ENCODE measurements at places on chromosomes 5 and 9.

GRCh38 chr9:129435291-129435690 lies 185.6 kb downstream of the C9orf50 start:
- H3K27me3 ChIP-seq: peaks cover 36% of the 10 kb centered on the region
- H3K27ac ChIP-seq: no peak overlapping the region
- no peak for DNase-seq
- no peaks in the 10 kb centered on the region for H3K36me3 ChIP-seq
- no peak overlapping the region for H3K4me3 ChIP-seq

GRCh38 chr9:89793124-89793495 lies 188.3 kb downstream of the GADD45G start:
- DNase-seq: no peak
- H3K4me3 ChIP-seq: no peak overlapping the region
- H3K27me3 ChIP-seq: peaks cover 3% of the 10 kb centered on the region
- H3K27ac ChIP-seq: no peak overlapping the region

DNA sequence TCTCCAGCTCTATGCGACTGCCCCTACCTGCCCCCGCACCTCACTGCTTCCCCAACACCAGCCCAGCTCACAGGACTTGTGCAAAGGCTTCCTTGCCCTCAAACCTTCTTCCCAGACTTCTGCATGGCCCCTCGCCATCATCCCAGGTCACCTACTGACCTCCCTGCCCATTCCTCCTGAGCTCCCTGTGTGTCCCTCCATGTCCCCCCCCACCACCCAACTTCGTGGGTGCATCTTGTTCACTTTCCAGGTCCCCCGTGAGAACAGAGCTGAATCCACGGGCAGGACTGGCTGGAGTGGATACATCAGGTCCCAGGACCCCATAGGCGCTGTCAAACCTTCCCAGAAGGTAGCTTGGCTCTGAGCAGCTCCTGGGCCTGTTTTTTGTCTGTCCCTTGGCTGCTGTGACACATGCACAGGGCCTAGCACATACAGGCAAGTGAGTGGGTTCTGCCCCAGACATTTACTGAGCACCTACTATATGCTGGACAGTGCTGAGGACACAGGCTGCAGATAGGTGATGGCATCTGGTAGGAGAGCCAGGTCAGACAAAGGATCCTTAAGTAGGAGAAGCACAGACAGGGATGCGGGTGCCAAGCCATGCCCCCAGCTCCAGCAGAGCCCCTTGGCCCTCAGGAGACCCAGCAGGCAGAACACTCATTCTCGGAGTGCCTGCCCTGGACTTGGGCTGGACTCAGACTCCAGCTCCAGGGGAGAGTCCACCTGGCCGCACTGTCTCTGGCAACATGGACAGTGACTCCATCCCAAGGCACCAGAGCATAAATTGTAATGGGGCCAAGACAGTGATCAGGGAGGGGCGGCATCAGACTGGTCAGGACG lies 15.0 kb downstream of the NINJ1 start:
- H3K27me3 ChIP-seq: peaks cover 6% of the 10 kb centered on the region
- peaks cover 5% of the 10 kb centered on the region for H3K36me3 ChIP-seq
- H3K4me1 ChIP-seq: peaks cover 2% of the 10 kb centered on the region
- H3K4me3 ChIP-seq: no peak overlapping the region
- peak; percentile 10 for DNase-seq

- no peak for DNase-seq
- no peaks in the 10 kb centered on the region for H3K27me3 ChIP-seq
- H3K36me3 ChIP-seq: no peaks in the 10 kb centered on the region
- H3K4me3 ChIP-seq: no peak overlapping the region
- H3K4me1 ChIP-seq: no peaks in the 10 kb centered on the region
These were observed 590.3 kb upstream of the C9orf72 start for GRCh38 chr9:28163619-28164018.

DNA sequence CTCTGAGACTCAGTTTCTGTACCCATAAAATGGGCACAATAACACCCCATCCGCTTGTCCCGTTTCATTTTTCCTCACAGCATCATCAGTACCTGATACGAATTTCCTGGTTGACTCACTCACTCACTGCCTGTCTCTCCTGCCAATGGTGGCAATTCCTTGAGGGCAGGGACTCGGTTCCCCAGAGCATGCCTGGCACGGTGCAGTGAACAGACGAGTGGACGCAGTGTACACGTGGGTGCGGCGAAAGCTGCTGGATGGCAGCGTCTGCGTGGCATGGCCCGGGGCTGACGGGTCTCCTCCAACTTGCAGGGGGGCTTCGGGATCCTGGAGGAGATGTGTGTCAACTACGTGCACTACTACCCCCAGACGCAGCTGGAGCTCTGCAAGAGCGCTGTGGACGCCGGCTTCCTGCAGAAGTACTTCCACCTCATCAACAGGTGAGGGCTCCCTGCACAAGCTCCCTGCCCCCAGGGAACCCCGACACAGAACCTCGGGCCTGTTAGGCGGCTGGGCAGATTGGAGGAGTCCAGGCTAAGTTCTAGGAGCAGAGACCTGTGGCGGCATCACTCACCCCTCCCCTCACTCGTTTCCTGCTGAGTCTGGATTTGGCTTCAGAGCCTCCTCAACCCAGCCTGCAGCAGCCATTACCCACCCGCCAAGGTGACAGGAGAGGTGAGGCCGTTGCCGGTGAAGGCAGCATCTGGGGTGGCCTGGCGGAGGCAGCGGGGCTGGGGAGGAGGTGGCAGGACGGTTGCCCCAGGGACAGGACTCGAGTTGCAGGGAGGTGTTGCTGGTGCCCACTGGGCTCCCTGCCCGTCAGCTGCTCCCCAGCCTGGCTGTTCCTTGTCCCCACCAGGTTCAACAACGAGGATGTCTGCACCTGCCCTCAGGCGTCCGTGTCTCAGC lies 20.3 kb downstream of the DBH start:
- no peak overlapping the region for H3K4me3 ChIP-seq
- peaks cover 12% of the 10 kb centered on the region for H3K4me1 ChIP-seq
- no peaks in the 10 kb centered on the region for H3K36me3 ChIP-seq
- H3K27me3 ChIP-seq: peaks cover 2% of the 10 kb centered on the region
- no peak overlapping the region for H3K27ac ChIP-seq

- no peak for DNase-seq
- no peak overlapping the region for H3K27ac ChIP-seq
- no peaks in the 10 kb centered on the region for H3K27me3 ChIP-seq
- peaks cover 4% of the 10 kb centered on the region for H3K36me3 ChIP-seq
- peaks cover 28% of the 10 kb centered on the region for H3K4me1 ChIP-seq
These were observed 77.6 kb upstream of the SAP30L start for GRCh38 chr5:154368041-154368800.

GRCh38 chr9:108671176-108671575 lies 184.6 kb downstream of the ACTL7B start:
- no peaks in the 10 kb centered on the region for H3K4me1 ChIP-seq
- no peak overlapping the region for H3K4me3 ChIP-seq
- H3K36me3 ChIP-seq: no peaks in the 10 kb centered on the region
- peaks cover 4% of the 10 kb centered on the region for H3K27me3 ChIP-seq

DNA sequence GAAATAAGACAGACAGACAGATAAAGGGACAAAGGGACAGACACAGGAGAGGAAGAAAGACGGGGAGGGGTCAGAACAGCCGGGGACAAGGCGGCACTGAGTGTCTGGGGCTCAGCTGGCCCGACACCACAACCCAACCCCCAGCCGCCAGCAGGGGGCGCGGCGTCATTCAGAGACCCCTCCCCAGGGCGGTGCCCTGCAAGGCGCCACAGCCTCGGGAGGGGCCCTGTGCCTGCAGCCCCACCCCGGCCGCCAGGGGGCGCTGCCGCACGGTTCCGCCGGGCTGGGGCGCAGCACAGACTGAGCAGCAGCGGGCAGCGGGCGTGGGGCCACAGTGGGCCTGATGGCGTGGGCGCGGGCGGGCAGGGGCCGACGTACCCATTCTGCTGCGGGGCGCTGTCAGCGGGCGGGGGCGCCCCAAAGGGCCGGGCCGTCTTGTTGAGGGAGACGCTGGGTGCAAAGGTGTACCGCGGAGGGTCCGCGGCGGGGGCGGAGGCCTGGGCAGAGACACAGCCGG lies 5.9 kb downstream of the PDLIM7 start:
- H3K27me3 ChIP-seq: peaks cover 7% of the 10 kb centered on the region
- peak overlapping the region; percentile 83 for H3K4me3 ChIP-seq
- H3K4me1 ChIP-seq: peaks cover 17% of the 10 kb centered on the region
- DNase-seq: peak; percentile 98

- H3K27me3 ChIP-seq: no peaks in the 10 kb centered on the region
- DNase-seq: peak; percentile 75
- H3K36me3 ChIP-seq: no peaks in the 10 kb centered on the region
- no peak overlapping the region for H3K27ac ChIP-seq
- no peak overlapping the region for H3K4me3 ChIP-seq
- H3K4me1 ChIP-seq: peaks cover 19% of the 10 kb centered on the region
These were observed 59.3 kb downstream of the FSTL4 start for GRCh38 chr5:133552925-133553525.

DNA sequence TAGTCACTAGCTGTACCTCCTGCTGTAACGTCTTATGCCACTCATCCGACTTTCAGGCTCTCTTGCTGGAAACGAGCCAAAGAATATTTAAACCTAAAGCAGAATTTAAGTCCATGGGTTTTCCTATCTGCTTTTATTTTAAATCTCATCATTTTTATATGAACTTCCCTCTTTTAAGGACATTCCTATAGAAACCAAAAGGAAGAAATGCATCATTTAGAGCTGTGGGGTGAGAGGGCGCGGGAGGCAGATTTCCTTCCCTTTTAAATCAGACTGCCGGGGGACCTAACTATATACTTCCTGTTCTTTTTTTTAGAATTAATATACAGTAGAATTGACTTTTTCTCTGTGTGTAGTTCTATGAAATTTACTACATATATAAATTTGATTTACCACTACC lies 468.8 kb downstream of the BNC2 start:
- no peak for DNase-seq
- peaks cover 2% of the 10 kb centered on the region for H3K4me1 ChIP-seq
- no peak overlapping the region for H3K27ac ChIP-seq
- no peak overlapping the region for H3K4me3 ChIP-seq

DNA sequence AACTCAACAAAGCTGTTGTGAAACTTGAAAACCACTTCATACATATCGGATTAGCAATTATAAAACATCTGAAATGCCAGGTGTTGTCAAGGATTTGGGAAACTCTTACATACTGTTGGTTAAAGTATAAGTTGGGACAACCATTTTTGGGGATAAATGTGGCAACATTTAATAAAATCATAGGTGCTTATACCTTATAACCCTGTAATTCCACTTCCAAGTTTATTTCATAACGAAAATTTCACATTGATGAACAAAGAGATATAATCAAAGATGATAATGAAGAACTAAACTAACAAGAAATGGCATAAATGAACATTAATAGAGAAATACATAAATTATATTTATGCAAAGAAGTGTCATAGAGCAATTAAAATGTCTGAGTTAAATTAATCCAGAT lies 54.3 kb downstream of the ANKRD55 start:
- H3K4me3 ChIP-seq: no peak overlapping the region
- peaks cover 2% of the 10 kb centered on the region for H3K27me3 ChIP-seq
- no peak for DNase-seq
- no peaks in the 10 kb centered on the region for H3K4me1 ChIP-seq

DNA sequence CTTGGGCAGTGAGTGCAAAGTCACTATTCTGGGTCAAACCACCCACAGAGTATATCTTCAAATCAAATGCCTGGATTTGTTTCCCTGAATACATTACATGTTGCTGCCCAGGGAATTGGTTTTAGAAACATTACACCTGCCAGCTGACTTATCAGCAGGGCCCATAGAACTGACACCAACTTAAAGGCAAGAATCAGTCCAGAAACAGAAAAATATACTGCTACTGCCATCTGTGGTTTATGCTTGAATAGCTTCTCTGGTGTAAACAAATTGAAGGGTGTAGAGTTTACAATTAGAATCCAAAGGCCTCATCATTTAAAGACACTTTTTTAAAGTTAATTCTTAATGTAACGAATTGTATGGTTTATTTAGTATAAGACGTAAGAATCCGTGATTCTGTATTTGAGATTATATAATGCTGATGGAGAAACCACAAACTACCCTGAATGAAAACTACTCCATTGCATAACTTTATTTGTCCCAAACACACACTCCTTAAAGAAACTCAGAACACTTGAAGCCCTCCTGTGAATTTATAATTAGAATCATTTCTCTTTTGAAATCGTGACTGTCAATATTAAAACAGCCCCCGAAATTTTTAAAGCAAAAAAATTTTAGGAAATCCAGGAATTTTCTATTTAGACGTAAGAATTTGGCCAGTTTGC lies 6.2 kb downstream of the NR6A1 start:
- no peaks in the 10 kb centered on the region for H3K36me3 ChIP-seq
- H3K27me3 ChIP-seq: peaks cover 9% of the 10 kb centered on the region
- peaks cover 16% of the 10 kb centered on the region for H3K4me1 ChIP-seq
- no peak overlapping the region for H3K27ac ChIP-seq

DNA sequence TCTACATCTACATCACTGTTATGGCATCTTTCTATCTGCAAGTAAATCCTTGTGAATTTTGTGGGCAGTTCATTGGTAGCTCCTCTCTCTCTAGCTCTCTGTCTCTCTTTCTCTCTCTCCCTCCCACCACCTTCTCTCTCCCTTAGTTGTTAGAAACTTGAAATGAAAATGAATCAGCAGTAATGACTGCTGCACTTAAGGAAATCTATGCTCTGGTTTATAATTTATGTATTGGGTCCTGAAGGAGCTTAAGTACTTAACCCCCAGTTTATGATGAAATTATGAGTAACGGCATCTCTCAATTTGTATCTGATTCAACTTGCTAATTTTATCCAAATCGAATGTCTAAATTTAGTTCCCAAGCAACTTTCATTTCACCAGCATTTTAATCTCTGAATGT lies 52.0 kb upstream of the PTGER4 start:
- no peak overlapping the region for H3K27ac ChIP-seq
- no peaks in the 10 kb centered on the region for H3K4me1 ChIP-seq
- DNase-seq: no peak

DNA sequence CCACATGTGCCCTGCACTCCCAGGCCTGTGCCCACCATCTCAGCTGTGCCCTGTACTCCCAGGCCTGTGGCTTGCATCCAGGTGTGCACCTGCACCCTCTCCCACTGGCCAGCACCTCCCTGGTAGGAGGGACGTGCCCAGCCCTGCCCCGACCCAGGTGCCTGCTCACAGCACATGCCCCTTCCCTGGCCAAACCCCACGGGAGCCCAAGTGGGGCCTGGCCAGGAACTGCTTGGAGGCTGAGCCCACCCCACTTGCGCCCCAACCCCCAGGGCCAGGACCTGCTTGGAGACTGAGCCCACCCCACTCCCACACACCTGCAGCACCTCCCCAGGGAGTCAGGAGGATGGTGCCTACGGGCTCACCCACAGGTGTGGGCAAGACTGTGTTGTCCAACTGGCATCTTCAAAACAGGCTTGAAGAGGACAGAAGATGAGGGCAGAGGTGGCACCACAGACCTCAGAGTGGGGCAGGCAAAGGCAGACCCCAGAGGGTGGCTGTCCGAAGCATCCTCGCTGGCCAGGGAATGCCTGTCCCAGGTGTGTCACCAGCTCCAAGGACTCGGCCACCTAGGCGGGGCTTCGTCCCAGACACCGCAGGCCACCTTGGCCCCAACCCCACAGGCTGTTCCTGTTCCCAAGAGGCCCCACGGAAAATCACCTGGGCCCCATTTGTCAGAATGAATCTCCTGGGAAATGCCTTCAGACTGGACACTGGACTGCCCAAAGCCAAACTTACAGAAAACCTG lies 10.8 kb downstream of the ZDHHC11B start:
- DNase-seq: no peak
- peaks cover 7% of the 10 kb centered on the region for H3K27me3 ChIP-seq
- peaks cover 10% of the 10 kb centered on the region for H3K4me1 ChIP-seq
- peaks cover 7% of the 10 kb centered on the region for H3K36me3 ChIP-seq

- H3K27ac ChIP-seq: no peak overlapping the region
- no peak for DNase-seq
- H3K4me3 ChIP-seq: no peak overlapping the region
- peaks cover 3% of the 10 kb centered on the region for H3K36me3 ChIP-seq
- H3K27me3 ChIP-seq: peaks cover 3% of the 10 kb centered on the region
These were observed 454.6 kb downstream of the GADD45G start for GRCh38 chr9:90059436-90059835.

GRCh38 chr5:123012321-123012720 lies 24.2 kb downstream of the PPIC start:
- no peaks in the 10 kb centered on the region for H3K36me3 ChIP-seq
- no peak for DNase-seq
- H3K27ac ChIP-seq: no peak overlapping the region
- H3K4me3 ChIP-seq: no peak overlapping the region
